Foreskin keratinocyte (primary cell): ENCODE measurements at places on chromosomes 12 and 14. TPM values are rescaled to one million over a fixed set of nuclear protein-coding genes. Genes with fewer than 3 reads are reported as not detected.

GRCh38 chr12:2776129-2776806 lies 18.5 kb upstream of the FKBP4 start:
- no peak for DNase-seq

GRCh38 chr12:68349220-68349621 lies 17.1 kb upstream of the MDM1 start:
- no peak for DNase-seq

DNA sequence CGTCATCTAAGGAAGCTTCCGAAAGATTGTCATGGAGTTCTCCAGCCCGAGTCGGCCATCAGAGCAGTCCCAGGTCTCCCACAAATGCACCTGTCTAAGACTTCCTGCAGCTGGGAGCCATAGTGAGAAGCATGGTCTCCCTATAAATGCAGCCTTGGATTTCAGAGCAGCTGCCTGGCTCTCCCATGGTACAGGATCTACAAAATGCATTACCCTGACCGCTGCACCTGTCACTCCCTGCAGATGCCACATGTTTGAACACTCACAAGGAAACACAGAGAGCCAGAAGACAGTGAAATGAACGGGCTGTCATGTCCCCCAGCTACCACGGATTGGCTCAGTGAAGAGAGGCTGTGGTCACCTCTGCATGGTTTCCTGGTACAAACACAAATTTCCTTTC lies 702.7 kb downstream of the MED13L start:
- no peak for DNase-seq

DNA sequence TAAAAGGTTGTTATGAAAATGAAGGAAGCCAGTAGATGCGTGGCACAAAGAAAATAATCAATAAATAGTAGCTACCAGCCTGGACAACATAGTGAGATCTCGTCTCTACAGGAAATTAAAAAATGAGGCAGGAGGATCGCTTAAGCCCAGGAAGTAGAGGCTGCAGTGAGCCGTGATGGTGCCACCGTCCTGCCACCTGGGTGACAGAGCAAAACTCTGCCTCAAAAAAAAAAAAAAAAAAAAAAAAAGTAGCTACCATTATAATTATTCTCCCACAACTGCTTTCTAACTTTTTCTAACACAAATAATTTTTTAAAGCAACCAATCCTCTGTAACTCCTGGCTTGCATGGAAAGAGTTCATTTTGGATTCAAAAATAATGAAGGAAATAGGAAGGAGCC lies 133.0 kb downstream of the NDUFA12 start:
- DNase-seq, result no peak

The AKAP6 gene
- total RNA-seq, result 2.2 and 2.5 TPM in 2 replicates
